ENCODE measurements at places on chromosomes 4 and X.
A peak's percentile ranks its signal among the peaks of the same experiment; 100 is the strongest.

- no peak for DNase-seq
Observed at GRCh38 chrX:9257718-9258420, 207.0 kb upstream of the TBL1X start.

- peak; percentile 47 for DNase-seq
Observed at GRCh38 chr4:101418055-101418454, 70.7 kb upstream of the PPP3CA start.

GRCh38 chr4:55781812-55782211 lies 37.8 kb upstream of the EXOC1L start:
- DNase-seq: no peak

DNA sequence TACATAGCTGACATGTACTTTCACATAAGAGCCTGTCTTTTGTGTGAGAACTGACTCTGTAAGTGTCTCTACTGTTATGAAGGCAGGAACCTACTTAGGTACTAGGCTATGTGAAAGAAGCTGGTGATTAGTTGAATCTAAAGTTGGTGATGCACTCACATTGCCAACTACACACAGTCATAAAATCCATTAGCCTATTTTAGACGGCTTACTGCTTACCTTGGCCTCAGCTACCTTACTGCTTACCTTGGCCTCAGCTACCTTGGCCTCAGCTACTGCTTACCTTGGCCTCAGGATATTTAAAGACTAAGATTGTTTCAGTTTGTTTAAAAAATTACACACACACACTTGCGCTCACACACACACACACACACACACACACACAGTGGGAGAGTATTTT lies 549.7 kb downstream of the IL1RAPL1 start:
- DNase-seq: no peak

DNA sequence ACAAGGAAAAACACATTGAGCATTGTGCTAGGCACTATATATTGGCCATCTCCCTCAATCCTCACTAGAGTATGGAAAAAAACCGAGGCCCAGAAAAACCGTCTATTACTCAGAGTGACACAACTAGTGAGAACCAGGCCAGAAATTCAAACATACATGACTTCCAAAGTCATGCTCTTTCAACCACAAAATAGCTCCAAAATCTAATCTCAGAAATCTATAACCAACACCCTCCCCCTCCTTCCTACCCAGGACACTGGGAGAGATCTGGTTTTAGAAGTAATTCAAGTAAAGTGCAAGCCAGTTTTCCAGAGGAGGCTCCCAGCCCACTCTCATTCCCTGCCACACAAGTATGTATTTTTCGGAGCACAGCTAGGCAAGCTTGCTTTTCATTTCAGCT lies 7.6 kb downstream of the HS3ST1 start:
- no peak for DNase-seq

- DNase-seq: no peak
Observed at GRCh38 chrX:103540145-103540544, 20.9 kb upstream of the RAB40A start.

GRCh38 chrX:129791961-129792570 lies 12.3 kb downstream of the SASH3 start:
- DNase-seq: no peak

DNA sequence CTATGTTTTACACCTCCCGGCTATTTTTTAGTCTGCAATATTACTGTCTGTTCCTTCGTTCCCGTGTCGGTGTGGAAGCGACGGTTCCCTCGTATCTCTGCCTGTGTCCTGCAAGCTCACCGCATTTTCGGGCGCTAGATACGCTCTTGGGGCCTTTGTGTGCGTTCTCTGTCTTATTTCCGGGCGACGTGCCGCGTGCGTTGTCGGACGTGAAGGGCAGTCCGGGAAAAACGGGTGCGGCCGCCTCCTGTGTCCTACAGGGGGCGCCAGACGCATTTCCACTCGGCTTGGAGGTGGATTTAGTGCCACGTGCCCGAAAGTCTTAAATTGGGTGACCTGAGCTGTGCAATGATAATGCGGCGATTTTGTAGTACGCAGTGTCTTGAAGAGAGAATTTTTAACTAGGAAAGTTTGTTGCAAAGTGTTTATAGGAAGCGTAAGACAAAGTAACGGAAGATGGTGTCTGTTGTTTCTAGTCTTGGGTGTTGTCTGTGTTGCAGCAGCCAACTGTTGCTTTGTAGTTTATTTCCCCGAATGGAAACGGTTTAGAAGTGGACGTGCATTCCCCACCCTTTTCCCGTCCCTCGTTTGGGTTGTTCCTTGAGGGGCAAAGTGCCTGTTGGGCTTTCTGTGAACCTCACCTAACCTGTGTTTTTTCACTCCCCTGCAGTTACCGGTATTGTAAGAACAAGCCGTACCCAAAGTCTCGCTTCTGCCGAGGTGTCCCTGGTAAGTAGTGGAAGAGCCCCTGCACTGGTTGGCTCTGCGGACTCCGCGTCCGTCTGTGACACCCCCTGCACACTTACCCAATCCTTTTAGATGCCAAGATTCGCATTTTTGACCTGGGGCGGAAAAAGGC lies 720 bp downstream of the RPL10 start:
- DNase-seq: peak; percentile 73

- no peak for DNase-seq
Observed at GRCh38 chr4:26931966-26932365, 71.3 kb downstream of the STIM2 start.

GRCh38 chr4:176350671-176351070 lies 30.9 kb downstream of the SPCS3 start:
- DNase-seq: no peak

- no peak for DNase-seq
Observed at GRCh38 chr4:56370377-56370776, 16.9 kb downstream of the AASDH start.

DNA sequence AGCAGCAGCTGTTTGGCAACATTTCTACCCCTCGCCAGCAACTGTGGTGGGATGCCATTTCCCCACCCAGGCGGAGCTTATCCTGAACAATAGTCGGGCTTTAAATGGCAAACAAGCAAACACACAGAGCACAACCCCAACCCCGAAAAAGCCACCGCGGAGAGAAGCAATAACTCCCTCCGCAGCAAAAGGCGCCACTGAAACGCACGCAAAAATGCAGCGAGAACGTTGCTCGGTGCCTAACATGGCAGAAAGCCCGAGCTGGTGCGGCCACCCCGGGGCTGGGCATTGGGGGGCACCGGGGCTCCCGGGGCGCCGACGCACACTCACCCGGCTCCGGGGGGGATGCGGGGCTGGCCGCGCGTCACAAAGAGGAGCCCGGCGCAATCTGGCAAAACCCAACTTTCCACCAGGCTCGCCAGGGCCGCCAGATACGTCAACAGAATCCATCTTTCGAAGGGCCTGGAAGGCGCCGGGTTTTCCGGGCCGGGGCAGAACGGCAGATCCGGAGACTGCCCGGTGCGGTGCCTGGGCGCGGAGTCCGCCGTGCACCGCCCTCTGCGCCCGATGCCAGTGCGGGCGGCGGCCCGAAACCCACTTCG lies 818 bp downstream of the RAI2 start:
- no peak for DNase-seq

- no peak for DNase-seq
Observed at GRCh38 chr4:146545102-146545501, 23.4 kb upstream of the SLC10A7 start.

GRCh38 chrX:86066998-86067397 lies 19.6 kb upstream of the CHM start:
- DNase-seq: no peak

GRCh38 chr4:3440011-3440410 lies 1.8 kb upstream of the HGFAC start:
- DNase-seq: no peak
